Hepatocyte (in vitro differentiated cells): ENCODE measurements at places on chromosomes 5 and 9.
A peak's percentile ranks its signal among the peaks of the same experiment; 100 is the strongest.

DNA sequence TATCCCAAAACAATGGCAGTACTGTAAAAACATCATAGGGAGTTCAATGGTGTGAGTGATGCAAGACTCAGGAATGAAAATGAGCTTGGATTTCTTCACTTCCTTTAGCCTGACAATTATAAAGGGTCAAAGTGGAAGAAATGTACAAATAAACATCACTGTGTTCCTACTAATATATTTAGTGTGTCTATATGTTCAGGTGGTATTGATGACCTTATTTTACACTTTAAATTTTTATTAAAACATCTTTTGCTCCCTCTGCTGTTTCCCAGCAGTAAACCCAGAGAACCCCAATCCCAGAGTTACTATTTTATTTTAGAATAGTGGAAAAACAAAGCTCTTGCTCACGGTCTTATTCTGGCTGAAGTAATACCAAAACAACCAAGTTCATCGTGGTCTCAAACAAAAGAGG, 2.0 kb downstream of the LOX start:
- H3K27me3 ChIP-seq, result no peaks in the 10 kb centered on the region
- H3K27ac ChIP-seq, result peak overlapping the region; percentile 84
- H3K36me3 ChIP-seq, result no peaks in the 10 kb centered on the region
- peak overlapping the region; percentile 67 for H3K4me3 ChIP-seq
- DNase-seq, result no peak

GRCh38 chr5:72338689-72339209, 18.6 kb downstream of the PTCD2 start:
- H3K36me3 ChIP-seq, result no peaks in the 10 kb centered on the region
- no peaks in the 10 kb centered on the region for H3K27me3 ChIP-seq
- DNase-seq, result no peak
- no peaks in the 10 kb centered on the region for H3K4me1 ChIP-seq
- H3K4me3 ChIP-seq, result no peak overlapping the region

- no peak overlapping the region for H3K27ac ChIP-seq
- DNase-seq, result no peak
- H3K36me3 ChIP-seq, result no peaks in the 10 kb centered on the region
- H3K27me3 ChIP-seq, result no peaks in the 10 kb centered on the region
- no peaks in the 10 kb centered on the region for H3K4me1 ChIP-seq
- H3K4me3 ChIP-seq, result no peak overlapping the region
Measured at GRCh38 chr5:97764700-97765099, 581.7 kb upstream of the RIOK2 start.

DNA sequence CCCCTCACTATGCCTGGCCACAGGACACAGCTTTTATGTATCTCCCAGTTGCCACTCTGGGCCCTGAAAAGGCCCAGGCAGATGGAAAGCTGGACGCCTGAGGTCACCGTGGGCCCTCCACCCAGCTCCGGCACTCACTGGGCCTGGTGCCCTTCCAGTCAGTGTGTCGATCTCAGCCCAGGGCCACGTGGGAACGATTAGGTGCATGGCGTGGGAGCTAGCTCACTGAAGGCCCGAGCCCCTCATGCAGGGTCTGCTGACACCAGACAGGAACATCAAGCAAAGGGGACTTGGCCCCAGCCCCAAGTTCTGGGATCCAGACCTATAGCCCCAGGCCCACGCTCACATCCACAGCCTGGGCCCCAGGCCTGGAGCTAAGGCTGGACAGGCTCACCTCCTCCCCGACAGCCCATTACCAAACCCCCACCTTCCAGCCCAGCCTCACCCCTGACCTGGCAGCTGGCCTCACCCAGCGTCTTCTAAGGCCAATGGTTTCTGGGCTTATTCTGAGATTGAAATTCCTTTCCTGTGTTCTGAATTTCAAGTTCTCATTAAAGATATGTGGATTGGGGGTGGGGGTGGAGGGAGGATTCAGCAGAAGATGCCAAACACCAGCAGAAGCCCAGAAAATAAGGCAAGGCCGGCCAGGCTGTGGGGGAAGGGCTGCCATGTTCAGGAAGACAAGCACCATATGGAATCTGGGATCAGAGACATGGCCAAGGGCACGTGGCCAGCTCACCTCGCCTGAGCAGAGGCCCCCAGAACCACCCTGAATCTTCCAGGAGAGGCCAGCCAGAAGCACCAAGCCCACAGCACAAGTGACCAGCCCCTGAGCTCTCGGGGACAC, 74.5 kb downstream of the ADAMTS2 start:
- no peak overlapping the region for H3K4me3 ChIP-seq
- no peaks in the 10 kb centered on the region for H3K27me3 ChIP-seq
